Central memory CD4-positive, alpha-beta T cell (primary cell): ENCODE measurements at places on chromosomes 5 and 9.

GRCh38 chr9:13975611-13976290 lies 338.2 kb downstream of the NFIB start:
- no peak for DNase-seq

- DNase-seq: no peak
Observed at GRCh38 chr5:147417135-147417813, 92.6 kb downstream of the DPYSL3 start.

DNA sequence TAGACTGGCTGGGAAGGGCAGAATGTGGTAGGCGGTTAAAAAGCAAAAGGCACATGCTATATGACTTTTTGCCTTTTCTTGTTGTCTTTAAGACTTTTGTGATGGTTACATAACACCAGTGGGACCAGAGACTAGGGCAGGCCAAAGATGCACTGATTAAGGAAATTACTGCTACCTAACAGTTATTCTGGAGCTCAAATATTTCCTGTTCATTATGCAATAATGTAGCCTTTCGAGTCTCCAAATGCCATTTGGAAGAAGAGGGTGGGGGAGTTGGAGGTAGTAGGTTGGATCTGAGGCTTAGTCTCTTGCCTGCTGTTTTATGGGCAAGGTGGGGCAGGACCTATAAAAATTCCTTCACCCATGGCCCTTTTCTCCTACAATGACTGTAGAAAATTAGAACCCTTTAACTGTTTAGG lies 51.7 kb downstream of the SH3GL2 start:
- no peak for DNase-seq

DNA sequence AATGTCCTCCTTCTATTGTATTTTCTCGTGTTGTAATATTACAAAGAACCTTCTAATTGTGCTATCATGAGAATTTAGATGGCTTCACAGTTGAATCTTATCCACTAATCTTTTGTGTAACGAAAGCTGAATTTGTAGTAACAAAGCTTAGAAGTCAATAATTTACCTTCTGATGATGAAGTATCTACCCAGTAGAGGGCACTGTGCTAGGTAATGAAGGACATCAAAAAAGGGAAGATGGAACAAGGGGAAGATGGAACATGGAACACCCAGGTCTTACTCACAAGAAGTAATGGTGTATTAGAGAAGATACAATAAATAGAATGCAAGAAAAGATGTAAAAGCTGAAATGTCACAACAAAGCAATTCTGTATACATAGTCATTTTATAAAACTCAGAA lies 131.0 kb upstream of the CCNG1 start:
- no peak for DNase-seq

DNA sequence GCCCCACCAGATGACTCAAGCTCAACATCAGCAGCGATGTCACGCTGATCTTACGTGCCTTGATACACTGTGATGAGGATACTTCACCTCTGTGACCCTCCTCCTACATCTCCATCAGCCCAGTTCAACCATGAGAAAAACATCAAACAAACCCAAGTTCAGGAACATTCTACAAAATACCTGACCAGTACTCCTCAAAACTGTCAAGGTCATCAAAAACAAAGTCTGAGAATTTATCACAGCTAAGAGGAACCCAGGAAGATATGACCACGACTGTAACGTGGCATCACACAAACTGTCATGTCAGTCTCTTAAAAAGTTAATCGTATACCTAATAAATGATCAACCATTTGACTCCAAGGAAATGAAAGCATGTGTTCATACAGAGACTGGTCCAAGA lies 90.8 kb downstream of the COL23A1 start:
- DNase-seq: no peak

GRCh38 chr5:167658889-167659288 lies 632.6 kb upstream of the WWC1 start:
- DNase-seq: no peak

DNA sequence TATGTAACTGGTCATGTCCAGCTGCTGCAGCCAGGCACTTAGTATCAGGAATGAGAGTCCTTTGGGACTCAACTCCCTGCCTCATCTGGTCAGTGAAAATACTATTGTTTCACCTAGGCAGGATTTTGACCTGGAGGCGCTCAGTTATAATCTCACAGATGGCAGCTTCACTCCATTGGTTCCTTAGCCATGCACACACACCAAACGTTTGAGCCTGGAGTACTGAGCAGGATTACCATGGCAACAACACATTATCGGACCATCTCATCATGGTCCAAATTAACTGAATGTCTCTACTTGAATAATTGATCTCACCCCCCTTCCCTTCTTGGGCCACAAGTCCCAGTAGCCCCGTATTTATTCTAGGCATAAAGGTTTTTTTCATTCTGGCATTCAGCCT lies 15.0 kb upstream of the SREK1 start:
- DNase-seq: no peak

GRCh38 chr5:16852251-16853005 lies 83.7 kb downstream of the MYO10 start:
- no peak for DNase-seq

GRCh38 chr5:136236479-136237083 lies 43.6 kb upstream of the SMIM32 start:
- DNase-seq: no peak

DNA sequence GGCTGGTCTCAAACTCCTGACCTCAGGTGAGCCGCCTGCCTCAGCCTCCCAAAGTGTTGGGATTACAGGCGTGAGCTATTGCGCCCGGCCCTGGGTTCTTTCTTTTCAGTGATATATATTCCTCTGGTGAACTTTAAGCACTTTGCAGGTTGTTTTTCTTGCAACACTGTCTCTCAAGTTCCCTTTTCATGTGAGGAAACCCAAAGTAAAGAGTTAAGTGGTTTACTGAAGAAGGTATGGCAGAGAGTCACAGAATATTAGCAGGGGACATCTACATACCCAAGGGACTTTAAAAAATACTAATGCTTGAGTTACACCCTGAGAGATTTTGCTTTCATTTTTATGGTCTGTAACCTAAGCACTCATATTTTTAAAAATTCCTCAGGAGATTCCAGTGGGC lies 6.7 kb upstream of the GAPT start:
- DNase-seq: no peak
